ENCODE measurements at places on chromosomes 4 and X.

DNA sequence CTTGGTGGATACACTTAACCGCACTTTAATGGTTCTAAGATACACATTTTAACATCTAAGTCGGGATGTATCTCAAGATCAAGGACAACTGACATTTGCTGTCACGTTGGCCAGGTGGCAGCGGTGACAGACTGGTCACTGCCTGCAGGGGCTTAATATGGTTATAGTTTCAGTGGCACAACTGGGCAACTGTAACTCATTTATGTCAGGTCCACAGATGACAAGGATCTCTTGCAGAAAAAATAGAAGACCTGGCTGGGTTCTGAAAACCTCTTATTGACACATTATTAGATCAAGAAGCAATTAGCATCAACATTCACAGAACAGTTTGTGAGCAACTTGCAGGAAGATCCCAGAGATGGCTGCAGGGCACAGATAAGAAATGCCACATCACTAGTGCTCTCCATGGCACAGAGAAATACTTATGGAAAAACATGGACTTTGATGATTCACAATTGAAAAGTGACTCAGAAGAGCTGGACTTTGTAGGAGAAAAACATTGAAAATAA lies 99.6 kb upstream of the SORBS2 start:
- DNase-seq, result no peak

DNA sequence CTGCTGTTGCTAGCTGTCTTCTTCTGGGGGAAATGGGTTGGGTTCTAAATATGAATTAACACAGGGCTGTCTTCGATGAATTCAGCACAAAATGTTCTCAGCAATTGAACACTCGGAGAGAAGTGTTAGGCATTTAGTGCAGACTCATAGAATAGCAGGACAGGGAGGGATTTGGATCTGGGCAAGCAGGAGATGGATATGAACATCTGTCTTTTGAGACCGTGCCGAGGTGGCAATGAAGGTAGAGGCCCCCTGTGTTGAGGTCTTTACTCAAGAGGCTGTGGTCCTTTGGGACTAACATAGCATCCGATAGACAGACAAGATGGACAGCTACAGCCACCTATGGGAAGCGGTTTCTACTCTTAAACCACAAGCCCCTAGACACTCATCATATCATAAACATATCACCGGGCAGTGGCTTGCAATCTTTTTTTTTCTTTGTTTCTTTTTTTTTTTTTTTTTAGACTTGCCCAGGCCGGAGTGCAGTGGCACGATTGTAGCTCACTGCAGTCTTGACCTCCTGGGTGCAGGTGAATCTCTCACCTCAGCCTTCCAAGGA lies 6.7 kb downstream of the CD99 start:
- DNase-seq, result no peak

- DNase-seq, result no peak
These were observed 81.9 kb downstream of the PJA1 start for GRCh38 chrX:69083361-69083760.

- no peak for DNase-seq
These were observed 62.4 kb upstream of the GABRQ start for GRCh38 chrX:152575331-152575730.

DNA sequence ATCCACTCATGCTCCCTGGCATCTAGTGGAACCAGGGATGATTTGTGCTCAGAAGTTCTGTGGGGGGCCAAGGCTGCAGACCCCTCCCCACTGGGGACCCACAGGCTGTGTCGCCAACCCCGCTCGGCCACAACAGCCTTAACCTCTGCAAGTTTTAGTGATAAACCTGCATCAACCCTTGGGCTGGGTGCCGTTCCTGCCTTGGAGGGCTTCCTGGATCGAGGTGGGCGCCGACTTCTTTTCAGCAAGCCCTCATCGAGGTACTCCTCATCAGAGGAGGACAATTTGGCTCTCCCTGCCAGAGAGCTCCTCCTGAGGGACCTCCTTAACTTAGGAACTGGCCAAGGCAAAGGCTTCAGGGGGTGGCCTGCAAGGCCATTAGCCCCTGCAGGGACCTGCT lies 1.9 kb downstream of the SOWAHB start:
- no peak for DNase-seq

Data from ACHN (cell line).